Chondrocyte (in vitro differentiated cells): ENCODE measurements at places on chromosomes 16 and 17. TPM values are rescaled to one million over a fixed set of nuclear protein-coding genes. Genes with fewer than 3 reads are reported as not detected.

- peaks cover 13% of the 10 kb centered on the region for H3K4me1 ChIP-seq
- no peak for DNase-seq
- no peak overlapping the region for H3K27ac ChIP-seq
- no peak overlapping the region for H3K4me3 ChIP-seq
- no peaks in the 10 kb centered on the region for H3K27me3 ChIP-seq
Observed at GRCh38 chr16:19088341-19088916, 21.0 kb downstream of the COQ7 start.

- no peak overlapping the region for H3K27ac ChIP-seq
- peaks cover 50% of the 10 kb centered on the region for H3K27me3 ChIP-seq
- H3K4me1 ChIP-seq: no peaks in the 10 kb centered on the region
- no peaks in the 10 kb centered on the region for H3K36me3 ChIP-seq
- H3K4me3 ChIP-seq: no peak overlapping the region
Observed at GRCh38 chr16:86334079-86334635, 176.2 kb upstream of the FOXF1 start.

- DNase-seq: no peak
- H3K4me3 ChIP-seq: no peak overlapping the region
- peaks cover 4% of the 10 kb centered on the region for H3K4me1 ChIP-seq
- H3K27ac ChIP-seq: peak overlapping the region; percentile 45
- peaks cover 58% of the 10 kb centered on the region for H3K27me3 ChIP-seq
- peaks cover 2% of the 10 kb centered on the region for H3K36me3 ChIP-seq
Observed at GRCh38 chr17:73759734-73760438, 115.6 kb upstream of the SDK2 start.

CCL22 gene
- total RNA-seq: not detected in 3 replicates

MFAP4 gene
- total RNA-seq: 307 to 312 TPM (median 310 TPM) in 3 replicates
